SJSA1 (cell line): ENCODE measurements at places on chromosomes 13 and 19.
A peak's percentile ranks its signal among the peaks of the same experiment; 100 is the strongest.

DNA sequence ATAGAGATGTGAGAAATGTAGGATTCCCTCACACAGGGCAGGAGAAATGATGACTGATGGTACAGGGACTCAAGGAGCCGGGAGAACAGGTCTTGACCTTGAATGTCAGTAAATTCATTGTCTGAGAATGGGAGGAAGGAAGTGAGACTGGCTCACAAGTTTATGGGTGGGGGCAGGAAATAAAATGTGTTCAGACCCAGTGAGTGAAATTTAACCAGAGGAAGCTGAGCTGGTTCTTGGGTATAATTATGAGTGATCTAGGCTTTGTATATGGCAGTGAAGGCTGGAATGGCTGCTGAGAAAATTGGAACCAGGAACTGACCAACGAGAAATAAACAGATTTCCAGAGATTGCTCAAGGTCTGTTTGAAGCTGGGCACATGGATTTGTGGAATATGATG, 6.3 kb upstream of the IGSF23 start:
- no peaks in the 10 kb centered on the region for H3K36me3 ChIP-seq
- DNase-seq, result no peak
- H3K4me3 ChIP-seq, result no peak overlapping the region
- peak overlapping the region; percentile 9; the same call in 1 of the 2 replicates for H3K27ac ChIP-seq
- H3K4me1 ChIP-seq, result peaks cover 65% of the 10 kb centered on the region
- no peaks in the 10 kb centered on the region for H3K27me3 ChIP-seq

GRCh38 chr13:76053181-76053580, 417.1 kb downstream of the LMO7 start:
- H3K27ac ChIP-seq, result no peak overlapping the region
- H3K27me3 ChIP-seq, result 0 out of 2 replicates have a peak, but pooled peaks cover 3% of the 10 kb centered on the region
- no peaks in the 10 kb centered on the region for H3K36me3 ChIP-seq
- H3K4me1 ChIP-seq, result no peaks in the 10 kb centered on the region
- no peak for DNase-seq

- H3K4me1 ChIP-seq, result no peaks in the 10 kb centered on the region
- H3K36me3 ChIP-seq, result no peaks in the 10 kb centered on the region
- H3K27ac ChIP-seq, result no peak overlapping the region
- DNase-seq, result no peak
- H3K27me3 ChIP-seq, result no peaks in the 10 kb centered on the region
These were observed 27.6 kb downstream of the ARL11 start for GRCh38 chr13:49655906-49656305.

GRCh38 chr19:46413262-46414031, at the start of gene CCDC8:
Gene CCDC8 (minus strand): TSS chr19:46413564. CDS start chr19:46412810, 754 bp downstream.
- H3K27me3 ChIP-seq, result no peaks in the 10 kb centered on the region
- 0 out of 2 replicates have a peak, but pooled peaks cover 4% of the 10 kb centered on the region for H3K36me3 ChIP-seq
- H3K27ac ChIP-seq, result peak within 1 kb of the TSS; percentile 12; the same call in 1 of the 2 replicates
- H3K4me3 ChIP-seq, result peak within 1 kb of the TSS; percentile 48
- peaks cover 33% of the 10 kb centered on the region for H3K4me1 ChIP-seq

- H3K4me1 ChIP-seq, result no peaks in the 10 kb centered on the region
- DNase-seq, result no peak
- H3K36me3 ChIP-seq, result peaks cover 14% of the 10 kb centered on the region
These were observed 29.5 kb downstream of the PEPD start for GRCh38 chr19:33492090-33492489.

DNA sequence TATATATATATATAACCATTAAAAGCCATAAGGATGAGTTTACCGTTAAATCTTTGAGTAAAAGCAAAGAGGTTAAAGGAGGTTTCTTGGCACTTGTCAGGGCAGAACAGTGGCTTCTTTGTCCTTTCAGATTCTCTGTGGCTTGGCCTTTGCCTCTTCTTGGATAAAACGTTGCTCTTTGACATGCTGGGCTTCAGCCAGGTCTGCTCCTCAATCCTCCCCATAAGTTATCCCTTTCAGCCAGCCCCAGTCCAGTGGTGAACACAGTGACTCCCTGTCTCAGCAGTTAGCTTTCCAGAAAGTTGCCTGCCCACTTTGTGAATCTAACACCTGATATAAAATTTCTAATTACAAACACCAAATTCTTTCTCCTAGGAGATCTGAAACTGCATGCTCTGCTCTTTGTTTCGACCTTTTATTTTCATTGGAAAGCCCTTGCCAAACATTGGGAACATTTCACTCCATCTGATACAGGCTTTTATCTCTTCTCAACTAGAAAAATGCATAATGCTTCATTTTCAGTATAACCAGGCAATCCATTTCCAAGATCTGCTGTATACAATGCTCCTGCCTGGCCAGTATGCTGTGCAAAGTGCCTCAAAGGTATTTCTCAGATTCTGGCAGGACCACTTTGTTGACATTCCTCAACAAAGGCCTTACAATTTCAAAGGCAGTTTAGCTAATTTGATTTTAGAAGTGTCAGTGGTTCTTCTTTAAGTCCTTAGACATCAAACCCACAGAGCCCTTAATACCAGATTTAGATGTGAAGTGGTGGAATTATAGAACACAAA, 16.2 kb upstream of the MED4 start:
- H3K36me3 ChIP-seq, result no peaks in the 10 kb centered on the region
- H3K4me3 ChIP-seq, result no peak overlapping the region
- no peaks in the 10 kb centered on the region for H3K27me3 ChIP-seq
- no peak overlapping the region for H3K27ac ChIP-seq
- peaks cover 3% of the 10 kb centered on the region; the same call in 1 of the 2 replicates for H3K4me1 ChIP-seq

- no peaks in the 10 kb centered on the region for H3K36me3 ChIP-seq
- DNase-seq, result no peak
- H3K4me3 ChIP-seq, result no peak overlapping the region
- H3K27me3 ChIP-seq, result no peaks in the 10 kb centered on the region
These were observed 1186.6 kb downstream of the DIAPH3 start for GRCh38 chr13:58977085-58977484.

DNA sequence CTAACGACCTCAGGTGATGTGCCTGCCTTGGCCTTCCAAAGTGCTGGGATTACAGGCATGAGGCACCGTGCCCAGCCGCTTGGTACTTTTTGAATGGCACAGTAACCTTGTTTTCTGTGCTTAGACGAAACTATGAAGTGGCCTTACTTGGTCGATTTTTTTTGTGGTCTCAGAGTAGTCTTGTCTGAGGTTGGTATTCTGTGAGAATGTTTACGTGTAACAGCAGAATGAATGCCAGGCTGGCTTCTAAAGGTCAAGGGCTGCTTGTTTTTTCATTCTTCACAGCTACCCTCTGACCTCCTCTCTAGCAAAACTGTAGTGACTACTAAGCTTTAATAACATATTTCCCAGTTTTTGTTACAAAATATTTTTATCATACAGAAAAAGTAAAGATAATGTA, 313.3 kb downstream of the GPC6 start:
- no peak overlapping the region for H3K4me3 ChIP-seq
- no peak overlapping the region for H3K27ac ChIP-seq

DNA sequence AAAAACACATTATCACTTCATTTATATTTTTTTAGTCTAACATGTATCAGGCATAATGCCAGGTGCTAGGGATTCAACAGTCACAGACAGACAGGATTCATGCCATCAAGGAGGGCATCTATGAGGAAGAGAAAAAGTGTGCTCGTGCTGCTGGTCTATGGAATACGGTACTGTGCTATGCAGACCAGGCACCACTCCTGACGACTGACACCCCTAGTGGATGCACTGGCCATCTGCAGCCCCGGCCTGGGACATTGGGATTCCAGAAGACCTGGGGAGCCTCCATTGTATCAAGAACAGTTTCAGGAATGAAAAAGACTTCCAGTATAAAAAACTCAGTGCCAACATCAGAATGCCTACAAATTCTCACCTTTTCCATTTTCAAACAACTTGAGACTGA, 94.0 kb downstream of the KLF12 start:
- H3K4me3 ChIP-seq, result no peak overlapping the region
- H3K36me3 ChIP-seq, result no peaks in the 10 kb centered on the region
- no peaks in the 10 kb centered on the region for H3K4me1 ChIP-seq
- H3K27ac ChIP-seq, result no peak overlapping the region
- H3K27me3 ChIP-seq, result no peaks in the 10 kb centered on the region

DNA sequence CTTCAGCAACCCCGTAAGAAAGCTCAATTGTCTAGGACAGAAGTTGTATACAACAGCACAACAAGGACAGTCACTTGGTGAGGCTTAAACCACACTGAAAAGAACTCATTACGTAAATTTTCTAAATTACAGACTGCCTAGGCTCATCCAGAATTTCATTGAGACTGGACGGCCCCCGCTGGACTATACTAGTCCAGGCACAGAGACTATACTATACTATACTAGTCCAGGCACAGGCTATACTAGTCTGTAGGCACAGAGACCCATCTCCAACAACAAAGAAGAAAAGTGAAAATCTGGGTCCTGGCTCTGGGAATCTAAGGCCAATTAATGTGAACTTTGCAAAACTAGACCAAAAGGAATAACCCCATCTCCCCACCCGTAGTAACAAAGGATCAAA, 700 bp downstream of the ZNF816 start:
- peak overlapping the region; percentile 55 for H3K4me3 ChIP-seq
- H3K36me3 ChIP-seq, result peaks cover 22% of the 10 kb centered on the region
- H3K27me3 ChIP-seq, result no peaks in the 10 kb centered on the region
- H3K4me1 ChIP-seq, result 0 out of 2 replicates have a peak, but pooled peaks cover 3% of the 10 kb centered on the region
- no peak overlapping the region; the same call in 1 of the 2 replicates for H3K27ac ChIP-seq

- H3K4me3 ChIP-seq, result no peak overlapping the region
- peaks cover 45% of the 10 kb centered on the region for H3K36me3 ChIP-seq
- no peaks in the 10 kb centered on the region for H3K4me1 ChIP-seq
- H3K27ac ChIP-seq, result no peak overlapping the region
- no peaks in the 10 kb centered on the region for H3K27me3 ChIP-seq
These were observed 70.4 kb downstream of the TSHZ3 start for GRCh38 chr19:31278555-31279435.

GRCh38 chr19:17114414-17114831, 38.8 kb downstream of the MYO9B start:
- no peak for DNase-seq
- no peak overlapping the region for H3K4me3 ChIP-seq
- no peaks in the 10 kb centered on the region for H3K27me3 ChIP-seq
- no peaks in the 10 kb centered on the region for H3K4me1 ChIP-seq

DNA sequence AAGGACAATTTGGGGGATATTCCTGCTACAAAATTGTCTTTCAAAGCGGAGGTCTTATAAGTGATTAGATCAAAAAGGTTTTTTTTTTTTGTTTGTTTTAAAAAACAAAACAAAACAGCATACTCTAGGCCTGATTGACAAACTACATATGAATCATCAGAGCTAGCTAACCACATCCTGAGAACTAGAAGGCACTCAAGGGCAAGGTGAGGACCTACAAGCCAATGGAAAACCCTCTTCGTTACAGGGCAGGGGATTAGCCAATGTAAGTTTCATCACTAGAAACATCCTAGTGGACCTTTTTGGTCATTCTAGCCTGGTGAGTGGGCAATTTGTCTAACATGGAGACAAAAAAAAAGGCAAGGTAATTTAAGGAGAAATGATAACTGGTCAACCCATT, 428.6 kb downstream of the RFC3 start:
- H3K4me1 ChIP-seq, result peaks cover 7% of the 10 kb centered on the region
- H3K27ac ChIP-seq, result no peak overlapping the region
- no peak overlapping the region for H3K4me3 ChIP-seq

DNA sequence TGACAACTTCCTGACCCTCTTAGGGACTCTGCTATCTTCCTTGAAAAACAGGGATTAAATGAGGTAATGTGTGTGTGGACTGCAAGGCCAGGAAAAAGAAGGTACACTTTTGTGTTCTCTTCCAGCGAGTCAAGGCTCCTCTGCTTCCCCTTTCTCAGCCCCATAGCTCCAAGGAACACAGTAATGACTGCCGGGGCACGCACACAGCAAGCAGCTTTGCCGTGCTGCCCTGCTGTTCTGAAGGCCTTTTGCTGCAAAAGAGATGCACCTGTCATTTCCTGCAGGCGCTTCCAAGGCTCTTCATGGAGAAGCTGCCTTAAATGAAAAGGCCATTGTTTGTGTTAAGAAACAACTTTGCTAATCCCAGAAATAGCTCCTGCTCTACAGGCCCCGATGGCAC, 84.6 kb downstream of the CYSLTR2 start:
- H3K27ac ChIP-seq, result no peak overlapping the region
- DNase-seq, result no peak
- no peak overlapping the region for H3K4me3 ChIP-seq
- H3K36me3 ChIP-seq, result no peaks in the 10 kb centered on the region
- H3K27me3 ChIP-seq, result no peaks in the 10 kb centered on the region

GRCh38 chr13:98834254-98834960, 81.9 kb upstream of the SLC15A1 start:
- peaks cover 21% of the 10 kb centered on the region for H3K36me3 ChIP-seq
- H3K27ac ChIP-seq, result no peak overlapping the region
- no peaks in the 10 kb centered on the region for H3K4me1 ChIP-seq
- no peaks in the 10 kb centered on the region for H3K27me3 ChIP-seq
- DNase-seq, result no peak

DNA sequence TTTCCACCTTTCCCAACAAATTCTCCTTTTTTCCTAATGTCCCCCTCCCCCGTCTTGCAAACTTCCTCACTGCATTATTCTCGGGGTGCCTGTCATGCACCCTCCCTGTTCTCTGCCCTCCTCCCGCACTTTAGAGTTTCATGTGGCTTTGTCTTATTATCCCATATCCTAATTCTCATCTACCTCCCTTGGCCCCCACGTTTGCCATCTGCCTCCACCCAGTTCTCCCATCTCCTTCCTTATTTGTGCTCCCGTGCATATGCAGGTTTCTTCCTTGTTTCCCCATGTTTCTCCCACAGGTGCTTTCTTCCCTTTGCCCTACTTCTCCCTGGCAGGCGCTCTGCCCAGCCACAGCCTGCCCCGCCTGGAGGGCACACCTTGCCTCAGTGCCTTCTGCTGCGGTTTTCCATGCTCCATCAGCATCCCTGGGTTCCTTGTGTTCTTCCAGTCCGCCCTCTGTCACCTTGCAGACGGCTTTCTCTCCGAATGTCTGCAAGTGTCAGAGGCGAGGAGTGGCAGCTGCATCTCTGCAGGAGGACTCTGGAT, 1.5 kb downstream of the SPATA13 start:
- DNase-seq, result no peak
- H3K27me3 ChIP-seq, result no peaks in the 10 kb centered on the region
- H3K27ac ChIP-seq, result no peak overlapping the region
- H3K4me3 ChIP-seq, result peak overlapping the region; percentile 85
- peaks cover 44% of the 10 kb centered on the region for H3K4me1 ChIP-seq
- peaks cover 27% of the 10 kb centered on the region for H3K36me3 ChIP-seq

- H3K27ac ChIP-seq, result no peak overlapping the region
- peaks cover 87% of the 10 kb centered on the region for H3K36me3 ChIP-seq
These were observed 19.1 kb downstream of the ZNF473 start for GRCh38 chr19:50044922-50045321.

DNA sequence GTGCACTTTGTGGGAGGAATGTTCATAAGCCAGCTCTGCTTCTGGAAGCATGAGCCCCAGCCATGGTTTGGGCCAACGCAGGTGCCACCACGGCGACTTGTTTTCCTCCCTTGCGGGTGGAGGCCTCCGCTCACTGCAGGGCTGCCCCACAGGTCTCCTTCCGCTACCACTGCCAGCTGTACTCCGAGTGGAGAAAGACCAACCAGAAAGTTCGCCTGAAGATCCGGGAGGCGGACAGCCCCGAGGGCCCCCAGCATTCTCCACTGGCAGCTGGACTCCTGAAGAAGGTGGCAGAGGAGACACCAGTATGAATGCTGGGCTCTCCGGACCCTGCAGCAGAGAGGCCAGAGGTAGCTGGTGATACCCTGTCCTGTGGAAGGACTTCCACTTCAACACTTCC, 6.5 kb upstream of the HNRNPM start:
- 0 out of 2 replicates have a peak, but pooled peaks cover 3% of the 10 kb centered on the region for H3K36me3 ChIP-seq
- H3K4me3 ChIP-seq, result no peak overlapping the region
- H3K4me1 ChIP-seq, result peaks cover 36% of the 10 kb centered on the region

- no peaks in the 10 kb centered on the region for H3K4me1 ChIP-seq
- no peaks in the 10 kb centered on the region for H3K36me3 ChIP-seq
- H3K27ac ChIP-seq, result no peak overlapping the region
These were observed 1658.6 kb upstream of the MIR17HG start for GRCh38 chr13:89688918-89689317.
